HuH-7 (cell line): ENCODE measurements at places on chromosomes 4 and X.
A peak's percentile ranks its signal among the peaks of the same experiment; 100 is the strongest.

DNA sequence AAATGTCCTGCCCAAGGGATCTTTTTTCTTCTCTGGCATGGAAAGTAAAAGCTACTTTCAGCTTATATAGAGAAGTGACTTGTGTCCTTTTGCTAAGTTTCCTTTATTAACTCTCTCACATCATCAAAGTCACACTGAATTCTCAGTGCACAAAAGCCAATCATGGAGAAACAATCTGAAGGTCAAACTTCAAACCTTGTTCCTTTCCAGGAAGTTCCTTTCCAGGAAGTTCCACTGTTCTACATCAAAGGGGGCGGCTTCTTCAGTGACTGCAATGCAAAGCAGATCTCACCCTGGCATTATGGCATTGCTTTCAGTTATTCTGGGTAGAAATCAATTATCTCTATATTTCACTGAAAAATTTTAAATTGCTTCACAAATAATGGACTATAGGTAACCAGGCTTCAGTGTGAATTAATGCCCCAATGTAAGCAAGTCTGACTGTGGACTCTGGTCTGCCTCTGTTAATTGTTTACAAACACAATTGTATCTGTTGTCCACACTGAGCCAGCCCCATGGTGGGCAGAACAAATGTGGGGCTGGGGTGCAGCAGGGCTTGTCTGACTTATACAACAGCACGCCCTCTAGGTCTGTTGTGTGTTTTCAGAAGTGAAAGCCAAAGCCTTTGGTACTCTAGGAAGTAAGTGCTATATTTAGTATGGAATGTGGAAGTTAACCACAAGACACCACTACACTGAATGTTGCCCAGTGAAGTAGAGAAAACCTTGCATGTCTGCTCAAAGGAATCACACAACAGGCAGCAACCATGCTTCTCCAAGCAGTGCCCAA, 98.8 kb downstream of the CDS1 start:
- DNase-seq, result peak; percentile 23

GRCh38 chrX:119468551-119469312, 488 bp downstream of the SLC25A5 start:
- peak; percentile 52 for DNase-seq

DNA sequence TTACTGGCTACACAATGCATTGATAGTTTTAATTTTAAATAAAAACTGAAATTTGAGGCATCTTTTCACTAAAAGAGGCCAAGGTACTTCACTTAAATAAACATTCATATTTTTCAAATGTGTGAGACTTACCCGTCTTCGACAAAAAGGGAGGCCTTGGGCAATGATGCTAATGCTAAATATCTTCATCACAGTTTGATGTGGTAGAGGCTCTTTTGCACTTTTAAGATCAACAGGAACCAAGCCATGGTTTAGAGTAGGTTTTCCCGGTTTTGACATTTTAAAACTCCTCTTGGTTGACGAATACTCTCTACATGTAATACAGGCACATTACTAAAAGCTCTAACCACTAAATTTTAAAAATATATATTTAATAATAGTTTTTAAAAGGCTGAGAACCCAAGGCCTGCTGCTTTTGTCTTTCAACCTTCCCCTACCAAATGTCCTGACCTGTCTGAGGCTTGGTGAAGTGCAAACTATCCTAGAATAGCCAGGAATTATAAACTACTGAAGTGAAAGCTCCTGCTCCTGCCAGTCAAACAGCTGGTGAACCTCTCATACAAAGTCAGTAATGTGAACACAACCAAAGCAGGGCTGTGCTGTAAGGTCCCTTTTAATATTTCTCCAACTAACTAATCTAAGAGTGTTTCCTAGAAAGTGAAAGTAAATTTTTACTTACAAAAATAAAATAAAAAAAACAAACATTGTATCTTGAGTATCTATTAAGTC, 153.7 kb downstream of the FBXW7 start:
- no peak for DNase-seq

GRCh38 chr4:107153228-107153627, 117.1 kb upstream of the DKK2 start:
- DNase-seq, result no peak
